RPMI7951 (cell line): ENCODE measurements at places on chromosomes 5 and 9. TPM values are rescaled to one million over a fixed set of nuclear protein-coding genes. Genes with fewer than 3 reads are reported as not detected.

DNA sequence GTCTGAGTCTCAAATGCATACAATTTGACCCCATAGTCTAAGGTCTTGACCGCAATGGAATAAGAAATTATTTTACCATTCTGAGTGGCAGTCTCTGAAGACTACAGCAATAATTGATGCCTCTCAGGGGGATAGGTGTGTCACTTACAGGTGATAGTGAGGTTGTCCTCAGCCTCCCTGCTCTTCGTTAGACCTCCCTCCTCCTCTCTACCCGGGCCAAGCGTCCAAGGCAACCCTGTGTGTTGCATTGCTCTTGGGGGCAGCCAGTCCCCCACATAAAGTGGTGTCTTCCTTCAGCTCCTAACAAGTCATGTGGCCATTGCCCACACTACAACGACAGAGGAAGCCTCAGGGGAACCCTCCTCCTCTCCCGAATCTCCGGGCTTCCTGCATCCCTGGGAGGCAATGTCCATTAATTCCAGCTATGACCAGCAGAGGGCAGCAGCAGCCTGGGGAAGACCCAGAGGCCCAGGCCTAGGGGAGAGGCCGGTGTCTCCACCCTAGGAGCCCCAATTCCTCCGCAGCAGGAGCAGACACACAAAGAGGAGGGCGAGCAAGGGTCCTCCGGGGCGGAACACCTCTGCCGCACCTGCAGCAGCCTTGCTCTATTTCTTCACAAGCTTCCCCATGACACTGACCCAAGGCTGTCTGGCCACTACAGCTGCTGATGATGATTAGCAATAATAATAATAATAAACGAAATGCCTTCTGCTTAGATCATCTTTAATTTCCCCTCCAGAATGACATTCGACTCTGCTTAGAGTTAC, 134.8 kb downstream of the KCNIP1 start:
- DNase-seq: peak; percentile 40

- DNase-seq: no peak
Observed at GRCh38 chr5:138661991-138662434, 86.8 kb upstream of the HSPA9 start.

- no peak for DNase-seq
Observed at GRCh38 chr5:97624886-97625285, 441.8 kb upstream of the RIOK2 start.

Gene FST
- total RNA-seq: 1.2 and 1.6 TPM in 2 replicates

Gene HSPB3
- 3.1 and 3.4 TPM in 2 replicates for total RNA-seq

GRCh38 chr9:70963554-70963953, 157.9 kb downstream of the TRPM3 start:
- DNase-seq: no peak

DNA sequence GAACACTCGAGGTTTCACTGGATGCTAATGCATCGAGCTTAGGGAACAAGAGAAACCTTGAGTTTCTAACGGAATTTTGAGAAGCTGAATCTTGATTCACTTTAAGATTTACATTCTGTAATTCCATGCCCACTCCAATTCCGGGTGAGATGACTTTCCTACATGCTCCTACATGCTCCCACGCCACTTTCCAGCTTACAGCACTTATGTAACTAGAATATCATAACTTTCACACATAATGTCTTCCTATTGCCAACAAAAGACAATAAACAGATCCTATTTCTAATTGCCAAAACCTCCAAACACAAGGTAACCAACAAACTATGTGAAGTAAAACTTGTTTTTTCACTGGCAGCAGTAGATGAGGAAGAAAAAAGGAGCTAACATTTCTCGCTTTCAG, 72.9 kb downstream of the ECPAS start:
- no peak for DNase-seq

Gene PTGES
- 0.59 and 0.96 TPM in 2 replicates for total RNA-seq

DNA sequence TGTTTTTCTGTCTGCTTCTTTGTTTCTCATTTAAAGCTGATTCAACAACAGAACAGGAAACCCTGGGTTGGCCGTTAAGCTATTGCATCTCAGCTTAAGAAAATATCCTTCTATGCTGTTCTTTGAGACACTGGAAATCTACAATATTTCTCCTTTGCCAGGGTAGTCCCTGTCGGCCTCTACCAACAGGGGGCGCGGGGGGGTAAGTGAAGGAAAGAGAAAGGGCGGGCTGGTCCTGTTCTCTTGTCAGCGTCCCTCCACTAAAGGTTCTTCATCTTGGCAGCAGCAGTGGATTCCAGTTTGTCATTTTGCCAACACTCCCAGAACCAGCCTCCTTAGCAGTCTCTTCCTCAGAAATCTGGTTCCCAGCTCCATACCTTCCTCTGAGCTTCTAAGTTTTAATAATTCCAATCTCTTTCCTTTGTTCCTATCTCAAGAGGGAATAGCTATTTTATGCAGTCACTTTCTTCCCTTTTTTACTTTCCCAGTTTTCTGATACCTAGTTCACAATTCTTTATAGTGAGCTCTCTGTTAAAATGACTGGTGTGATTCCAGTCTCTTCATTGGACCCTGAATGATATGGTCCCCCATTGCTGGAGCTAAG, 222.3 kb downstream of the GLIS3 start:
- DNase-seq: peak; percentile 87

- DNase-seq: peak; percentile 68
Observed at GRCh38 chr5:34053133-34053532, 10.1 kb upstream of the C1QTNF3 start.

Gene F12
- 0.12 and 0.59 TPM in 2 replicates for total RNA-seq

GRCh38 chr9:20604562-20604961, 17.7 kb downstream of the MLLT3 start:
- peak; percentile 36 for DNase-seq

Gene FAM81B
- total RNA-seq: not detected in 2 replicates

- DNase-seq: no peak
Observed at GRCh38 chr5:149386166-149386565, 7.1 kb upstream of the IL17B start.

Gene SPATA31D4
- not detected in 2 replicates for total RNA-seq

Gene SLC6A18
- total RNA-seq: not detected in 2 replicates

Gene SPATA24
- total RNA-seq: 4.7 and 6.1 TPM in 2 replicates

Gene LCN10
- 0.10 TPM in 1 of 2 replicates, not detected in the other for total RNA-seq

Gene CRB2
- not detected in 2 replicates for total RNA-seq

DNA sequence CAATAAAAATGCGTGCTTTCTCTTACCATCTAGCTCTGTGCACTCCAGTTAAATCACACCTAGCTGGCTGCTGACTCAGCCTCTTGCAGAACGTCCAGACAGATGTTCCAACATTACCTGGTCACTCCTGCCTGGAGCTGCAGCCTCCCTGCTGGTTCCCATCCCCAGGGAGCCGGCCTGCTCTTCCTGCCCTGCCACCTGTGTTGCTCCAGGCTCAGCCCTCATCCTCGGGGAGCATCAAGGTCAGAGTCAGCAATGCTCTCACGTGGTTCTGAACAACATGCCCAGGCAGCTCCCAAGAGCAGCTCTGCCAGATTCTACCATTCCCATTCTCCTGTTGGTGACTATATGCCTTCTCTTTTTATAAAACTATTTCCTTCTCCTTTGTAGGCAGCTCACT, 81.3 kb downstream of the GADD45G start:
- DNase-seq: no peak

- no peak for DNase-seq
Observed at GRCh38 chr5:66633754-66634153, 37.6 kb downstream of the MAST4 start.

DNA sequence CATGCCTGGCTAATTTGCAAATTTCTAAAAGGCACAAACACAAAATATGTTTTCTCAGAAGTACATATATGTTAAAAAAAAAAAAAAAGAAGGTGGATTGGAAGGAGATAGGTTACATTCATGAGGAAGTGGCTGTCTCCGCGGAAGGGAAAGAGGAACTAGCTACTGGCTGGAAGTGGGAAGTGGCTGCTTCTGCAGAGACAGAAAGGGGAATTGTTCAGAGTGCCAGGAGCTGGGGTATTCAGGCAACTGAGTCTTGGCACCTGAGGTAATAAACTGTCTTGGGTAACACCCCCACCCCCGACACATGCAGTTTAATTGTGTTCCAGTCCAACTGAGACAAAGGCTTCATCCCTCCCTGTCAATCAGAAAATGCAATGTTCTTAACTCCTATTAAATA, 45.6 kb downstream of the S1PR3 start:
- DNase-seq: no peak

Gene FGD3
- not detected in 2 replicates for total RNA-seq

DNA sequence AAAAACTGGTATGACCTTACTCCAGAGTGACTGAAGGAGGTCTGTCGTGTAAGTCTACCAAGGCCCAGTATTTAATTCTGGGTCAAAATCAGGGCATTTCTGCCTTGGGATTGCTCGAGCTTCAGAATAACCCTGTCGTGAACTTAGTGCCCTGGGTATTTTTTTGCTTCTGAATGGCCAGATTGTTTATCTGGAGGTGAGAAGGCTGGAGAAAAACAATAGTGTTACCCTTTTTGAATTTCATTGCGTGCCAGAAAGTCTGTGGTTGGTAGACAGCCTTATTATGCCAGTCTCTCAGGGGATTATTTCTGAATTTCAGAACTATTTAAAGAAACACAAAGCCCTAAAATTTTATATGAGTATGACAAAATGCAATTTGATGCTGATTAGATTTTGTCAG, 323.4 kb downstream of the CSNK1G3 start:
- no peak for DNase-seq

DNA sequence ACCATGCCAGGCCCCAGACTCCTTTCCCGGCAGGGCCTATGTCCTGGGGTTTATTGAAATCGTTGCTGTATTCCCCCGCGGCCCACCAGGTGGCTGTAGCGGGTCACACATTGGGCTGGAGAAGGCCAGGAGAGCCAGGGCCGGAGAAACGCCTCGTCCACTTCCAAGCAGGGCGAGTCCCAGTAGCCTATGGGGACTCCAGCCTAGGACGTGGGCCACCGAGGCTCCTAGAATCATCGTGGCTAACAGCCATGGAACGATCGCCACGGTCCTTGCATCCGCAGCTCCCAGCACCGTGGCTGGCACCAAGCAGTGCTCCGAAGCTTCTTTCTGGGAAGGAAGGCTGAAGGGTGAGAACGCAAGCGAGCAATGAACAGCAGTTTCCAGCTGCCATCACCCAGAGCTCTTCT, 87.7 kb downstream of the ENTREP1 start:
- DNase-seq: no peak

Gene MYORG
- 1.7 and 2.0 TPM in 2 replicates for total RNA-seq

Gene PHAX
- total RNA-seq: 43.0 and 67.9 TPM in 2 replicates

GRCh38 chr5:172533399-172534228, 79.3 kb upstream of the SH3PXD2B start:
- DNase-seq: peak; percentile 5

DNA sequence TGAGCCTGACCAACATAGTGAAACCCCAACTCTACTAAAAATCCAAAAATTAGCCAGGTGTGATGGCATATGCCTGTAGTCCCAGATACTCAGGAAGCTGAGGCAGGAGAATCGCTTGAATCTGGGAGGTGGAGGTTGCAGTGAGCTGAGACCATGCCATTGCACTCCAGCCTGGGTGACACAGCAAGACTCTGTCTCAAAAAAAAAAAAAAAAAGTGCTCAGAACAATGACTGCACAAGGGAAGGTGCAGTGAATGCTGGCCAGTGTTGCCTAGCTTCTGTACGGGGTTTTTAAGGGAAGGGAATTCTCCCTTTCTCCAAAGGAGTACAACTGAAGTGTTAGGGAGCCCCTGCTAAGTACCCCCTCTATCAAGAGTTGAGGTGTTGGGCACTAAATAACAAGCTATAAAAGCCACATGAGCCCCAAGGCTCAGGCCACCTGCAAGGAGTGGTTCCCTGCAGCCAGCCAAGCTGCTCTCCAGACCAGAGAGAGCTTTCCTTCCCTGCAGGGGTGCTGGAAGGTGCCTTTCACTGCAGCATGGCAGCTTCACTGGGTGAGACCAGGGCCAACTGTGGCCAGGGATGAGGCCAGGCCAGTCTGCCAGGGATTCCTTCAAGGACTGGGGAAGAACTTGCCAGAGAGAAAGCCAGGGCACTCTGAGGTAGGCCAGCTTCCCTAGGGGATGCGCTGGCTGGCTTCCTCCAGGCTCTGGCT, 14.8 kb downstream of the GADD45G start:
- DNase-seq: no peak

Gene TAF11L10
- total RNA-seq: not detected in 2 replicates

- no peak for DNase-seq
Observed at GRCh38 chr5:149664666-149665415, 65.3 kb upstream of the PPARGC1B start.
